Hepatic stellate cell (primary cell): ENCODE measurements at places on chromosomes 12 and 14.

GRCh38 chr12:106248846-106249371, 1.1 kb upstream of the CKAP4 start:
- DNase-seq, result peak; percentile 33

DNA sequence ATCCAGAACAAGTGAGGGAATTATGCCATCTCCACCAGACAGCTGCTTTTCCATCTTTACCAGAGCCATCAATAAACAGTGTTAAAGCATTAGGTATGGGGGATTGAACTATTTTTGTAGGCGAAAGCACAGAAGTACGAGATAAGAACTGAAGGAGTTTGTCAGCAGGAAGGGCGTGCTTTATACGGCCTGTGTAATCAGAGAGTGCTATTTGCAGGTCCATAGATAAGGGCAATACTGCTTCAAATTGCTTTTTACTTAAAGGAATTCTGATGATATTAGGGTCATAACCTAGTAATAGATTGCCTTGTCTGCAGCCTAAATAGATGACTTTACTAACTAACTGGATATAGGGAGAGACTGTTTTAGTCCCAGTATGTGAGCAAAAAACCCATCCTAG, 20.3 kb upstream of the CLEC4E start:
- no peak for DNase-seq

DNA sequence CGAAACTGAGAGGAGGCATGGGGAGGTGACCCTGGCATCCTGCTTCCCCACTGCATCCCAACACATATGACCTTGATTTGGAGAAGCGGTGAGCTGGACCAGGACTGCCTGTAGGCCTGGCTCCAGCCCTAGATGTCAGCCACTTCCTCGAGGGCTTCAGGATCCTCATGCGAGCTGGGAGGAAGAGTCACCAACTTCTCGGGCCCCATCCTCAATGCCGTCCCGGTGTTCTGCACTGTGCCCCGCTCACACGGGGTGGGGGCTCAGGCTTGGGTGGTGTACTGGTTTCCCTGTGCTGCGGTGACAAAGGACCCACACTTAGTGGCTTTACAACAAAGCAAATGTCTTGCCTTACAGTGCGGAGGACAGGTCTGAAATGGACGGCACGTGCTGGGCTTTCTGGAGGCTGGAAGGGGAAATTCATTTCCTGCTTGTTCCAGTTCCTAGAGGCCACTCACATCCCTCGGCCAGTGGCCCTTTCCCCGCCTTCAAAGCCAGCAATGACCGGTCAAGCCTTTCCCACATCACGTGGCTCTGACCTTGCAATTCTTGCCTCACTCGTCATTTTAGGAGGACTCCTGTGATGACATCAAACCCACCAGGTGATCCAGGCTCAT, 298.1 kb upstream of the RTL1 start:
- DNase-seq, result no peak

DNA sequence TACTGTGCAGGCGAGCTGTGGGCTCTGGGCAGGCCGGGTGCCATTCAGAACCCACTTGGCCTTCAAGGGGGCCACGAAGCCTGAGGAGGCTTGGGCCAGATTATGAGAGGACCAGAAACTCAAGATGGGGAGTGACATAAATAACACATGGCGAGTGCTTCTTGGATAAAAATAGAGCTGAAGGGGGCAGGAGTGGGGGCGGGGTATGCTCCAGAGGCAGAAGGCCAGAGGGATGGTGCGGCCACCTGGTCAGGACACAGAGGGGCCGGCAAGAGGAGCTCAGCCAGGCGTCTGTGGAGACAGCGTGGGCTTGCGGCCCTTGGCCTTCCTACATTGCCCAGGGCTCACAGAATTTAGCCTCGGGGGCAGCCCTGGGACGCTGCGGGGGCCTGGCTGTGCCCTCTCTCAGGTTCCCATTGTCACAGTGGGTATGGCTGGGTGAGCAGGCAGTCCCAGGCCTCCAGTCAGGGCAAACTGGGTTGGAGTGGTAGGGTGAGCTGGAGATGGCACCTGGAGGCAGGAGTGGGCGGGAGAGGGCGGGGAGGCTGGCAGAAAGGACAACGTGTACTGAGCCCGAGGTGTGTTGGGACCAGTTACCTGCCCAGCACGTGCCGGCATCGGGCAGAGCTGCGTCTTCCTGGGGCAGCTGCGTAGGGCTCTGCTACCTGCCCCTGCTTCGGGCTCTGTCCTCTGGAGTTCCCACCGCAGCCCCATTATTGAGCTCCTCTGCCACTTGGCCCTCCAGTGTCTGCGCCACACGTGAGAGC, 7.4 kb upstream of the SLC25A29 start:
- DNase-seq, result no peak

DNA sequence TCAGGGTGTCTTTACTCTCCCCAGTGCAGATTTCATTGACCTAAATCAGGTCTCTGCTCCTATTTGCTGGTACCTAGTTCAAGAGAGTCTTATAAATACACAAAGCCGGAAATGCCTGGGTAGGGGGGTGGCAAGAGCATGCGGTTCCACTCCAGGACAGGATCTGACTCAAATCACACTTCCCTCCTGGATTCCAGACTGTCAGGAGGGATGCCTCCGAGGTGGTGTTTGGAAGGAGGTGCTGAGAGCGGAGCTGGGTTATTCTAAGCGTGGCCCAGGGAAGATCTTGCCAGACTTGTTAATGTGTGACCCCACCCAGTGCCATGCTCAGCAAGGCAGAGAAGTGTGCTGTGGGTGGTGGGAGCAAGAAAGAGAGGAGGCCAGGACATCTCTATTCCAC, 49.8 kb downstream of the B4GALNT3 start:
- peak; percentile 28 for DNase-seq
